ENCODE measurements at places on chromosomes 4 and X.

DNA sequence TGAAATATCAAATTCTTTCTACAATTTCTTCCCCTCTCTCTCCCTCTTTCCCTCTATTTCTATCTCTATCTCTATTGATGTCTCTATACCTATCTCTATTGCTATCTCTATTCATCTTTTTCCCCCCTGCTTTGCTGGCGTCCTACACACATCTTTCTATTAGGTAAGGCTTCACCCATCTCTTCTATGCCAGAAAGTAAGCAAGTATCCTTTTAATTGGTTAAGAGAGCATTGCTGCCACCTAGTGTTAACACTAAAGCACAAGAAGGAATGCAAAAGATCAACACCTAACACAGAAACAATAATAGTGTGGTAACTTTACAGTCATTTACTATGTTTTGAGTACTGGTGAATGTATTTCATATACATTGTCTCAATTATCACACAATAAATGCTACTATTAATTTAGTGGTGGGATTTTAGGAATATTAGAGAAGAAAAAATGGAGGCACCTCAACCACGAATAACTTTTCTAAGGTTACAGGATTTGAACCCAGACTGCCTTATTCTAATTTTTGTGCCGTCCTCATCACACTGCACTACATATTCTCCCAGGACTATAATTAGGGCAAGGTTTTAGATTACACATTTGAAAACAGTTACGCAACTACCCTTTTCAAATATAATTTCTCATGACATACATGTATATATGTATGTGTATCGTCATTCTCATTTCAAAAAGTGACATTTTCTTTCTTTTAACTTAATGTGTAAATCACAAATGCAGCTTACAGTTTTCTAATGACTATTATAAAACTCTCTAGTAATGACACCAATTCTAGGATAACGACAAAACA lies 3.7 kb upstream of the C4orf36 start:
- no peak for DNase-seq

DNA sequence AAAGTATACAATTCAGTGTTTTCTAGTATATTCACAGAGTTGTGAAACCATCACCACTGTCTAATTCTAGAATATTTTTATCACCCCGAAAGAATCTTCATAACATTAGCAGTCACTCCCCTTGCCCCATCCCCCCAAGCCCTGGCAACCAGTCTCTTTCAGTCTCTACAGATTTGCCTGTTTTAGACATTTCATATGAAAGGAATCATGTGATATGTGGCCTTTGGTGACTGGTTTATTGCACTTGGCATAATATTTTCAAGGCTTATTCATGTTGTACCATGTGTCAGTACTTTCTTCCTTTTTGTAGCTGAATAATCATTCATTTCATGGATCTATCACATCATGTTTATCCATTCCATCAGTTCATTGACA lies 371.7 kb downstream of the AFF2 start:
- DNase-seq = no peak

- no peak for DNase-seq
Measured at GRCh38 chr4:94211861-94212260, 4.2 kb downstream of the SMARCAD1 start.

- DNase-seq = no peak
Measured at GRCh38 chr4:1187182-1187581, 14.8 kb upstream of the SPON2 start.

GRCh38 chr4:121484633-121485032 lies 103.8 kb upstream of the QRFPR start:
- peak; percentile 6 for DNase-seq
